ENCODE measurements at places on chromosomes 1 and 21. TPM values are rescaled to one million over a fixed set of nuclear protein-coding genes. Genes with fewer than 3 reads are reported as not detected.

Gene UBE2U
- total RNA-seq, result not detected

Gene NUAK2
- 15.5 TPM for total RNA-seq

Gene FMO5
- total RNA-seq, result 0.39 TPM

Gene CDC7
- total RNA-seq, result 11.8 TPM

Gene CD1E
- total RNA-seq, result not detected

Gene COL11A1
- total RNA-seq, result 12.1 TPM

Gene MAEL
- not detected for total RNA-seq

Gene CTSS
- total RNA-seq, result 3.0 TPM

Gene TMEM269
- not detected for total RNA-seq

Gene FNDC5
- not detected for total RNA-seq

Gene PDC
- total RNA-seq, result not detected

Gene PADI3
- 9.7 TPM for total RNA-seq

Gene FBLIM1
- total RNA-seq, result 154 TPM

Gene ADGRL4
- not detected for total RNA-seq

Gene CDC14A
- 1.9 TPM for total RNA-seq

Gene KCNE2
- not detected for total RNA-seq

Gene FYB2
- total RNA-seq, result not detected

Gene RGS18
- total RNA-seq, result 0.11 TPM

Gene COX20
- total RNA-seq, result 19.5 TPM

Gene LMX1A
- total RNA-seq, result not detected

Gene IQCC
- total RNA-seq, result 4.3 TPM

Gene PPFIA4
- total RNA-seq, result 0.15 TPM

Gene WNT9A
- total RNA-seq, result 0.08 TPM

Gene MAP3K7CL
- 4.1 TPM for total RNA-seq

Gene PGLYRP4
- total RNA-seq, result 0.55 TPM

Gene KCNT2
- not detected for total RNA-seq

Gene IL24
- 14.1 TPM for total RNA-seq

Gene PLA2G2D
- total RNA-seq, result not detected

Gene ACKR1
- not detected for total RNA-seq

Gene EPHB2
- 20.5 TPM for total RNA-seq

Gene PTPN22
- 0.39 TPM for total RNA-seq

Gene EXTL1
- not detected for total RNA-seq

Gene ATP6V0B
- 230 TPM for total RNA-seq

Gene SPRR1A
- not detected for total RNA-seq

Gene SH3D21
- 1.9 TPM for total RNA-seq

Gene KLHDC9
- 0.68 TPM for total RNA-seq

Gene FAM72A
- 2.8 TPM for total RNA-seq

Gene SLC5A3
- 8.9 TPM for total RNA-seq
